ENCODE measurements at places on chromosomes 1 and 21.

DNA sequence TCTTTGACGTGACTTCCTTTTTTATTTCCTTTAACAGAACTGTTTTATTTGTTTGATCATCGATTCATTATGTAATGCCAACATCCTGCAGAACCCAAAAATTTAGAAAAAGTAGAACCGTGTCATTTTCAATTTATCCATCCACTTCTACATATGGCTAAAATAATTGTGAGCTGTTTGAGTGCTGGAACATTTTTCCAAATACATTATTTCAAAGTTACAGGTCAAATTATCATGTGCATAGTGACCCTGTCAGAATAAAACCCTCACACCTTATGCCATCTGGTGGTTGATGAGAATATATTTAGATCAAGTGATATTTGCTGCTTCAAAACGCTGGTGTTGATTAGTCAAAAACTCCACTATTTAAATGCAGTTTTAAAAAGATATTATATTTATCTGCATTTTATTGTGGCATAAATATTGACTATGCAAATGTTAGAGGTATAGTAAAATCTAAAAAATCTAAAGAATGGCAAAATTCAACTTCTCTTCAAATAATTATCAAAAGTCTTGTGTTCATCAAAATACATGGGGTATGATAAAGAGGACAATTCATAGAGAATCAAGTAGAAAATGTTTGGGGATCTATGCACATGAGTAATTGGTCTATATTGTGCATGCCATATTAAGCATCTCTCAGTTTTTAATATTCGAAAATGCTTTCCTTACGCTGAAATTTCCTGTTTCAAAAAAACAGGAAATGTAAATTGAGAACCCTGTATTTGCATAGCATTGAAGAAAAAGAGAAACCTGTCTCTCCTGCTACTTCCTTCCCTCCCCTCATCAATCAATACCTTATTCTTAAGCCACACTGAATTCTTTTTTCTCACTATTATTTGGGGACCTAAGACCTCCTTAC, 39.7 kb downstream of the UBE2U start:
- no peak for DNase-seq

DNA sequence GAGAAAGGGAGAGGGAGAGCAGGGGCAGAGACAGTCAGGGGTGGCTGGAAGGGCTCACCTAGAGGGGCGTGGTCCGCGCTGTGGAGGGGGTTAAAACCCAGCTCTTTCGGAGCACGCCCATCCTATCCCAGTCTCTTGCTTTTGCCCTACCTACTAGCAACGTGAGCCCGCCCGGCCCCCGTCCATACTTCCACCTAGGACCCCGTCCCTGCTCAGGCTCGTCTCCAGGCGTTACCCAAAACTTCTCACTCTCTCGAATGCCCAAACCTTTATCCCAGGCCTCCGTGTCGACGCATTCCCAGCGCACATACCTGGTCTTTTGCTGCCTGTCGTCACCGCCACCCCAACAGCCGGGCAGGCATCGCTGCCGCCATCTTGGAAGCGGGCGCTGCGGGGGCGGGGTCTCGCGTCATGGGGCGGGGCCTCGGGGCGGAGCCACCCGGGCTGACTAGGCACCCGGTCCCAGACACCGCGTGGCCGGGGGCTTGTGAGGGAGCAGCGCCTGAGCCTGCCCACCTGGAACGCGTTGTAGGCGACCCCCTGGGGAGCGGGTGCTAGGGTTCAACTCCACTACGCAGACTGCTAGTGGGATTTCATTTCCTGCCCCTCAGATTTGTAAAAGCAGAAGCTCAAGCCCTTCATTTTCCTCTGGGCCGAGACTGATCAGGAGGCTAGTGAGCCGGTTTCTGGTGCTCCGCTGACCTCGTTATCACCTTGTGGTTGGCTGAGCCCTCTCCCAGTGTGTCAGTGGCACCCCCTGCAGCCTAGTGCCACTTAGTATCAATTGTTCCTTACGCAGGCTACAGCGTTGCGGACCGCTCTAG, at the start of gene B4GALT3:
Gene B4GALT3, minus strand, starts transcription at position 396 of the 824 bp plus-strand sequence. CDS start 1,447 bp downstream, outside the sequence.
- peak; percentile 99 for DNase-seq

GRCh38 chr1:186819126-186819525, 9.6 kb upstream of the PLA2G4A start:
- DNase-seq, result no peak

GRCh38 chr21:39908265-39908923, 41.2 kb downstream of the PCP4 start:
- no peak for DNase-seq

- DNase-seq, result no peak
Measured at GRCh38 chr1:75092141-75092540, 42.0 kb upstream of the LHX8 start.

- DNase-seq, result no peak
Measured at GRCh38 chr1:197921235-197922069, 4.3 kb downstream of the LHX9 start.

DNA sequence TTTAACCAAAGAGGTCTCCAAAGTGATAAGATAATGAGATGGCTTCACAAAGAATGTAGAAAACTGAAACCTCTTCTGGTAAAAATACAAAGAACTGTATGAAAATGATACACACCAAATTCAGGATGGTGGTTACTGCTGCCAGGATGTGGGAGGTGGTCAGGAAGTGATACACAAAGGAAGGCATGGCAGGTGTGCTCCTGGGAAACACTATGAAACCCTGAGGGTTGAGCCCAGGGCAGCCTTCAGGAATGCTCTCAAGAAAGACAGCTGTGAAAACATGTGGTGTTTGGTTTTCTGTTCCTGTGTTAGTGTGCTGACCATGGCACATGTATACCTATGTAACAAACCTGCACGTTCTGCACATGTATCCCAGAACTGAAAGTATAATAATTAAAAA, 109.3 kb downstream of the NTNG1 start:
- no peak for DNase-seq

- DNase-seq, result no peak
Measured at GRCh38 chr1:44314452-44314851, 40.6 kb downstream of the ERI3 start.

- DNase-seq, result no peak
Measured at GRCh38 chr1:203301331-203301668, 4.0 kb upstream of the BTG2 start.

GRCh38 chr1:23977854-23978191, 2.3 kb downstream of the SRSF10 start:
- no peak for DNase-seq

DNA sequence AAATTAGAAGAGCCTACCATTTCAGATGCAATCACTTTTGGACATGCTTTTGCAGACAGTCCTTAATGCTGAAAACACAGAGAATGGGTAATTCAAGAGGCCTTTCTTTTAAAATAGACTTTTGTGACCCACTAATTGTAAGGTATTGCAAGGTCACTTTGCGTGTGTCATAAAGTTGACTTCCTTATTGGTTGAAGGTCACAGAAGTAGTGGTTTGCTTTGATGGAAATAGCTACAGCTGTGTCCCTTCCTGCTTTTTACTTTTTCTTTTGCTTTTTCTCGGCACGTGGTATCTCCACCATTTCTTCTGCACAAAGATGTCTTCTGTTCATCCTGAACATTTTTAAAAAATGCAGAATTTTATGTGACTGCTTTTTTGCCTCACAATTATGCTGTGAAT, 146.8 kb downstream of the DYRK1A start:
- no peak for DNase-seq

DNA sequence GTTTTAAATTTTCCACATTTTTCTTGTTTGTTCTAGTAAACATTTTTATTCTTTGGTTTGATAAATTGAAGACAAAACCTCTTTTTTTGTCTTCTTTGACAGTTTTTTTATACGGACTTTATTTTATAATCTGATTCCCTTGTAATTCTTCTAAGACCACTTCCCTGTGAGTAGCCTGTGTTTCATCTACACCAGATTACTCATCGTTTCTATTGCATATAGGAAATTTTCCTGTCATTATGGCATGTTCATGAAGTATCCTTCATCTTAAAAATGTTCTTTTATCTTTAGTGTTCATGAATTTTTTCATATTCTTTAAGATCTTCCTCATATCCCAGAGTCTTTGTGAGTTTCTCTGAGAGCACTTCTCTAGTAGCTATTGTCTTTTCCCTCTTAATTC, 109.8 kb downstream of the USP25 start:
- no peak for DNase-seq

GRCh38 chr1:209368864-209369598, 214.5 kb upstream of the CAMK1G start:
- no peak for DNase-seq

- DNase-seq, result no peak
Measured at GRCh38 chr1:221239181-221239580, 359.9 kb downstream of the HLX start.

DNA sequence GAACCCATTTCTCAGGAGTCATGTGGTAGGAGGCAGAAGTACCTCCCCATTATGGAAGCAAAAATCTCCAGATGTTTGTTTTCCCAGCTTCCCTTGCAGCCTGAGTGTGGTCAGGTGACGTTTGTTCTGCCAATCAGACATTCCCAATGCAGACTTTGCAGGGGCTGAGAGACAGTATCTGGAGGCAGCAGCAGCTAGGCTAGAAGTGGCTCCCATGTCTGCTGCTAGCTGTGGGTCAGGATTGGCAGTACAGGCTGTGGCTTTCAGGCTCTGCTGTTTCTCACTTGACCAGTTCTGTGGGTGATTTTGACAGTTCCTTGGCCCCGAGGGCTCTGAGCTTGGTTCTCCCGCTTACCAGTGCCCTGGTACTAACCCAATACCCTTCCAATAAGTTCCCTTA, 58.6 kb upstream of the NBPF3 start:
- no peak for DNase-seq

DNA sequence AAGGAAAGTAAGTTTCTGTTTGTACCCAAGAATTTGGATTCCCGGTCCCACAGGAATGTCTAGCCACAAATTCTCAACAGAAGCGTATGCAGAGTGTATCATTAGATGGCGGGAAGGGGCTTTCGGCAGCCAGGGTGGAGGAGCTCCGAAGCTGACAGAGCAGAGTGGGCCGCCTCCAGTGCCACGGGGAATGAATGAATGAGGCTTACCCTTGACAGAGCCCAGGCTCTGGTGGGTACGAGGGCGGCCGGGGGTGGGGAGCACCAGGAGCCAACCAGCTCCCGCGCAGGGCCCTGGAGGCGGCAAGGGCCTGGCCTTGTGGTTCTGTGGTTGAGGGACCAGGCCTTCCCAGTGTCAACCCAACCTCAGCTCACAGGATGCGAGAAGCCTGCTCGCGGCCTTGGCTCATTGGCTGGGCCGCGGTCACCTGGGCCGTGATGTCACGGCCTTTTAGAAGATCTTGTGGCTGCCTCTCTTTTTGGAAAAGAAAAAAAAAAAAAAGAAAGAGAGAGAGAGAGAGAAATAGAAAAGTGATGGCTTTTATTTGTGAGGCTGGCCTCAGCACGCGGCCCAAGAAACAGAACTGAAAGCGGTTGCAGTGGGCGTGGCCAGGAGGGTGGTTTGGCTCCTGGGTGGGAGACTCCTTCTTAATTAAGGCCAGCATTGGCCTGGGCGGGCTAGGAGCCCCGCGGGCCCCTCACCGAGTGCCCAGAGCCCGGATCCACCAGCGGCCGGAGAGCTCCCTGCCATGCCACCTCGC, 34.9 kb upstream of the RUNX3 start:
- DNase-seq, result peak; percentile 90

- DNase-seq, result no peak
Measured at GRCh38 chr1:113147073-113147625, 74.2 kb downstream of the LRIG2 start.

DNA sequence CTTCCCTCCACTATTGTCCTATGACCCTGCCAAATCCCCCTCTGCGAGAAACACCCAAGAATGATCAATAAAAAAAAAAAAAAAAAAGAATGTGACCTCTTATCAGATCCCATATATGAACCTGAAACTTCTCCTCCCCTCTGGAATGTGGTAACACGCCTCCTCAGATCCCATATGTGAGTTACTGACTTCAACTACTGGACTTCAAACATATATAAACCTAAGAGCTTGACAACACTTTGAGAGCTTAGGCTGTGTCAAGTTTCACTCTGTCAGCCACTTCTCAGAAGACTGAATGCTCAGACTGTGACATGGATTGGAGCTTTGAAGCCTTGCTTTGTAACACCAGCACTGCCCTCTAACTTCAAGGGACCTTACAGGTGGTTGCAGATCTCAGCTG, 148.4 kb downstream of the COP1 start:
- DNase-seq, result no peak

- DNase-seq, result no peak
Measured at GRCh38 chr1:56666112-56666608, 21.0 kb downstream of the PRKAA2 start.

DNA sequence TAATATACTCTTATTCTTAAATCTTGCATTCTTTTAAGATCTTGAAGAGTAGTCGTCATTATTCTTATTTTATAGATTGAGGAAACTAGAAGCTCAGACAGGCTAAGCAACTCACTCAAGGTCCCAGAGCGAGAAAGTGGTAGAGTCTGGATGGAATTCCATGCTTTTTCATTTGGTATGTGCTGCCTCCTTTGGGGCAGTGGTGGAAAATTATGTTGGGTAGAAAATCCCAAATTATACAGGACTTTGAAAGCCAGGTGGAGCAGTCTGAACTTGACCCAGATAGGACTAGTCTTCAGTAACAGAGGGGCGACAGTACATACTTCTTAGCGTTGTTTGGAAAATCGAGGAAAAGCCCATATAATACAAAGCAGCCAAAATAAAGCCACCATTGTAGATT, 205.6 kb downstream of the ATG4C start:
- DNase-seq, result no peak

- DNase-seq, result no peak
Measured at GRCh38 chr1:29237852-29238619, 1.7 kb downstream of the PTPRU start.

GRCh38 chr1:198056255-198056654, 100.5 kb upstream of the NEK7 start:
- no peak for DNase-seq

DNA sequence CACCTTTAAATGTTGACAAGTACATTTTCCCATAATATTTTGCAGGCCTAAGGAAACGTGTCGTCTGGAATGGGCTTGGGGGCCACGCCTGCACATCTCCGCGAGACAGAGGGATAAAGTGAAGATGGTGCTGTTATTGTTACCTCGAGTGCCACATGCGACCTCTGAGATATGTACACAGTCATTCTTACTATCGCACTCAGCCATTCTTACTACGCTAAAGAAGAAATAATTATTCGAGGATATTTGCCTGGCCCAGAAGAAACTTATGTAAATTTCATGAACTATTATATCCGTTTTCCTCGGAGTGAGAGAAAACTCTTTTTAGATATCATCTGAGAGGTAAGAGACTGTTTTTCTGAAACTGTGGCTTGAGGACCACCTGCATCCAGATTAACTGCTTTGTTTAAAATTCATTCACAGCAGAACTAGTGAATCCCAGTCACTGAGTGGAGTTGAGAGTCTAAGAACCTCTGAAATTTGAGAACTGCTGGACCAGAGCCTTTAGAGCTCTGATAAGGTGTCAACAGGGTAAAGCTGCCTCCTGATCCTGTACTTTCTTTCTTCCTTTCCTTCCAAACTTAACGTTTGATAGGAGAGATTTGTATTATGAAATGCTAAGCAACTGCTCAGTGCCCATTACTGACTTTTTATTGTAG, 811 bp downstream of the EXO1 start:
- DNase-seq, result no peak

DNA sequence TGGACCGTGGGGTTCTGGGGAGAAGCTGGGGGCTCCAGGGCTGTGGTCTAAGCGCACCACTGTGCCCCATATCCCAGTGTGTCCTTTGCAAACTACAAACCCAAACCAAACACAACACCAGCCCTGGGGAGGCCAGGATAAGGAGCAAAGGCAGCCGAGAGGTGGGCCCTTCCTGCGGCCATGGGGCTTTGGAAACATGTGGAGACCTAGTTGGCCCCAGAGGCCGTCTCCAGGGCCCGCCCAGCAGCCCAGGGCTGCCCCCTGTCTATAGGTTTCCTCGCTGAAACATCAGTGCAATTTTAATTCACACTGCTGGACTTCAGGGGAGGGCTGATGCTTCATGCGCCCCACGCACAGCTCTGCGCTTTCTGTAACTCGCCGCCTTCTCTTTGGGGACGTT, 61.3 kb downstream of the PRDM16 start:
- no peak for DNase-seq
